ENCODE measurements at places on chromosomes 7 and 10.

DNA sequence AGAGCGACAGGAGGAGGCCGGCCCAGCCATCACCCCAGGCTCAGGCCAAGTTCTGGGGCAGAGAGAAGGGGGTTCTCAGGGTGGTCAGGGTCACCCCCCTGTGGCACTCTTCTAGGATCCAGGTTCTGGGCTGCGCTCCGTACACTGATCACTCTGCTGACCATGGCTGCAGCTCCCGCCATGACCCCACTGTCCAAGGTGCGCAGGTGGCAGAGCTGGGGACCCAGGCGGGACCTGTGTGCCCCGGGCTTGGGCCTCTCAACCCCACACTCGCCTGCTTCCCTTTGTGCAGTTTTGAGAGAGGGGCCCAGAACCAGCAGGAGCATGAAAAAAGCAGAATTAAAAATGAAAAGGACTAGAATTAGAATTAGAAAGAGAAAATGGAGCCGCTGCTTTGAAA is 227.1 kb downstream of the FANK1 start:
- no peak for DNase-seq

DNA sequence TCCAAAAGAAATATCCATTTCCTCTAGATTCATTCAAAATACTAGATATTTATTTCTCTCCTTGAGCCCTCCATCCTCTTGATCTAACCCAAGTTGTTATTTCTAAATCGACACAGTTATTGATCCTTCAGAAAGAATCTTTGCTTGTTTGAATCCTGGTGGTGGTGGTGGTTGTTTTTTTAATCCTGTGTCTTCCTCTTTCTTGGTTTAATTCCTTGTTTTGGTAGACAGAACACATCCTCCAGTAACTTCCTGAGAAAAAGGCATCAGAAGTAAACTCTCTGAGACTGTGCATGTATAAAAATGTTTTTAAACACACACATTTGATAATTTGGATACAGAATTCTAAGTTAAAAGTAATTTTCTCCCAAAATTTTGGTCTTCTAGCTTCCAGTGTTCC is 49.9 kb downstream of the SIRT1 start:
- no peak for DNase-seq

DNA sequence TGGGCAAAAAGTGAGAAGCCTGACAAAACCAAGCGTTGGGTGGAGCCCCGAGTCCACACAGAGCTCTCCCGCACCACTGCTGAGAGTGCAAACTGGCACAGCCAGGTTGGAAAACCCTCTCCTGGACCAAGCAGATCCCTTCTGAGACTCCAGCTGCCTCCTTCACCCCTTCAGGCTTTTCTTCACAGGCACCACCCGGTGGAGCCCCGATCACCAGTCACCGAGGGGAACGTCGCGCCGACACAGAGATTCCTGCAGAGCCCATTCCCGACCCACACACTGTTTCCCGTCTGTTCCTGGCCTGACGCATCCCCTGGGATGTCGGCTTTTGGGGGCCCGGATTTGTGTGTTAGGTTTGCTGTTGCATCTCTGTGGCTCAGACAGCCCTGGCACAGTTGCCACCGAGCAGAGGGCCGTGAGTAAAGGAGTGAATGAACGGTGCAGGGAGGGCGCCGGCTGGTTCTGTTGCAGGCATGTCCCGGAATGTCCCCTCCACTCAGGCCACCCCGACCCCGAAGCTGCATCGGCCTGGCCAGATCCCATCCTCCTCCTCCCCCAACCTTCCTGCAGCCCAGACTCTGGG is 51.0 kb upstream of the INPP5A start:
- DNase-seq, result no peak

- DNase-seq, result peak; percentile 97
Observed at GRCh38 chr7:34096198-34096651, 190.9 kb downstream of the BMPER start.

GRCh38 chr10:69807122-69807521 is 5.4 kb downstream of the COL13A1 start:
- DNase-seq, result peak; percentile 65

DNA sequence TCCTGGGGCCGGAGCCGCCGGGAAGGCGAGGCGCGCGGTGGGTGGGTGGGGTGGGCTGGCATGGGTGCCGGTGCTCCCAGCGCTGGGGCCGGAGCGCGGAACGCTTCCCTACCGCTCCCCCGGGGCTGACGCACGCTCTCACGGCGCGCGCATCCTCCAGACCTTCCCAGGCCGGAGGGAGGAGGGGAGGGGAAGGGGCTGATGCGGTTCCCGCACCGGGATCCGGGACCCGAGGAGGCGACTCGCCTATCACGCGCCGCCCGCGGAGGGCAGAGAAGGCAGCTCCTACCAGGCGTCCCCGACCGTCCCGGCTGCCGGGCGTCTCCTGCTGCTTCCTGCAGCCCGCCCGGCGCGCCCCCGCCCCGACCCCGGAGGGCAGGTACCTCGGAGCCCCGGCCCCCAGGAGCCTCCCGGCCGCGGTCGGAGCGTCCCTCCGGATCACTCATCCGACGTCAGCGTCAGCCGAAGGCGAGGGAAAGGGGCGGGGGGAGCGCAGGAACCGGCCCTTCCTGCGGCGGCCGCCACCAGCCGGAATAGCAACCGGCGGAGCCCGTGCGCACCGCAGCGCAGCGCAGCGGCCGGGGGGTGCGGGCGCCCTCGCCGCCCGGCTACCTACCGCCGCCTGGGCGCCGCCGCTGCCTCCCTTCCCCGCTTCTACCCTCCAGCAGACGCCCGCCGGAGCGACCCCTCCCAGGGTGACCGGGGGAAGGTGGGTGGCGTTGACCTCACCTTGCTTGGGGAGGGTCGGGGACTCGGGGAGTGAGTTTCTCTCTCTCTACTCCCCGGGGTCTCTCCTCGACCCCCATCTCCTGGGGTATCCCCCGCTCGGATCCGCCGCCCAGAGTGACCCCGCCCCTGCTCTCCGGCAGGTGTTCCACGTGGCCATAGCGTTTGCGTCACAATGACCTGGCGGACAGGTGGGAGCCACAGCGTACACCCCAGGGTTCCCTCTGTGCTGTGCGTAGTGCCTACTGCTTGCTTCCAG is at the start of gene ICA1:
TSS of gene ICA1 (minus strand) at position 457 of the 985 bp plus-strand sequence. CDS start 26,241 bp downstream, outside the sequence.
- DNase-seq, result peak; percentile 10

GRCh38 chr7:72211175-72211574 is 201.0 kb downstream of the CALN1 start:
- DNase-seq, result no peak

GRCh38 chr7:112070674-112071256 is 135.4 kb downstream of the DOCK4 start:
- DNase-seq, result no peak

- no peak for DNase-seq
Observed at GRCh38 chr7:146510088-146510680, 393.6 kb downstream of the CNTNAP2 start.

- DNase-seq, result no peak
Observed at GRCh38 chr7:45400680-45401079, 173.5 kb upstream of the ADCY1 start.

DNA sequence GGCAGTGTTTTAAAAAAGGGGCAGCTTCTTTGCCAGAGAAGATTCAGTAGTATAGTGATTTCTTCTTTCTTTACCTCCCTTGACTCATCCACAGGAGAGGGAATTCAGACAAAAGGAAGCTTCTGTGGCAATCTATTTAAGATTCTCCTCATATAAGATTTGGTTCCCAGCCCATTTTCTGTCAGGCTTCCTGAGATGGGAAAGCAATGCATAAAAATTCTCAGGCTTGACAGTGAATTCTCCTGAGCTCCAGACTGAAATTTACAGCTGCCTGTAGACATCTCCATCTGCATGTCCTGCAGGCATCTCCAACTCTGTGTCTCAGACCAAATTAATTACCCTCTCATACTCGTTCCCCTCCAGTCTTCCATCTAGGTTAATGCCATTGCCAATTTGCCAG is 72.8 kb downstream of the TSPAN12 start:
- DNase-seq, result no peak

- no peak for DNase-seq
Observed at GRCh38 chr10:53177468-53177867, 404.9 kb upstream of the MBL2 start.

DNA sequence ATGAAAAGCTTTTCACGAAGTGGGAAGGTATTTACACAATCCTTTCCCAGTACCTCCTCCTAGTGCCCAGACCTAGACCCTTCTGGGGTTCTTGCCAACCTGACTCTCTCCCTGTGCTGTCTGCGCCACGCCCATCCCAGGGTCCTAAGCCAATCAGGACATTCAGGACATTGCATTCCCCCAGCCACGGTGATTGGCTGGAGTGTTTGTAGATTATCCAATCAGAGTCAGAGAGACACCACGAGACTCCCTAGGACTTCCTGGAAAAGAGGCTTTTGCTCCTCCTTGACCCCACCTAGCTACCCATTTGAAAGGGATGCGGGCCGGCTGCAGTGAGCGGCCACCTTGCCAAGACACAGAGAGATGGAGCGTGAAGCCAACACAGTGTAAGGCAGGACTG is 3.5 kb upstream of the GDF2 start:
- DNase-seq, result no peak

GRCh38 chr10:30357075-30357801 is 8.2 kb upstream of the MTPAP start:
- DNase-seq, result no peak

GRCh38 chr7:139231513-139232376 is 708 bp downstream of the UBN2 start:
- DNase-seq, result peak; percentile 35

- no peak for DNase-seq
Observed at GRCh38 chr10:76618171-76618570, 1019.4 kb downstream of the KCNMA1 start.

GRCh38 chr10:49571388-49571787 is 32.5 kb upstream of the ERCC6 start:
- DNase-seq, result no peak

DNA sequence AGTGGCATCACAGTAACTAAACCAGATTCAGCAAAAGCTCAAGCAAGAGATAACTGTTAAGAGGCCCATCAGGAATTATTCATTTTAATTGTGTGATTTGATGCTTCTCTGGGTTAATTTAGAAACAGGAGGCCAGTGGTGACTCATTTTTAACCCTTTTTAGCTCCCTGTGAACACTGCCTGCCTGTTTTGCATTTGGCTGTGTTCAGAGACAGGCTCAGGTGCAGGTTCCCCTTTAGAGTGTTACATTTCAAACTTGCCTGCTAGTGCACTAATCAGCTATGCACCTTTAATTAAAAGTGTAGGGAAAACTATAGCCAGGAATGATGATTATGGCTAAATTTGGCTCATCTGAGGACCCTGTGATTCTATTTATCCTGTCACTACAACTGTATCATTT is 6.5 kb downstream of the STAMBPL1 start:
- DNase-seq, result no peak

GRCh38 chr10:129705676-129706075 is 238.6 kb downstream of the MGMT start:
- DNase-seq, result no peak
